Activated naive CD8-positive, alpha-beta T cell treated with anti-CD3 and anti-CD28 coated beads, Interleukin-2, amount 10 ng/mL, durations not matched to agents 7 days and 5 days (primary cell): ENCODE measurements at places on chromosomes 6 and 20.

- DNase-seq: no peak
Observed at GRCh38 chr6:35428421-35429149, 23.6 kb upstream of the FANCE start.

GRCh38 chr20:58113716-58114115 lies 114.7 kb downstream of the ANKRD60 start:
- DNase-seq: no peak

DNA sequence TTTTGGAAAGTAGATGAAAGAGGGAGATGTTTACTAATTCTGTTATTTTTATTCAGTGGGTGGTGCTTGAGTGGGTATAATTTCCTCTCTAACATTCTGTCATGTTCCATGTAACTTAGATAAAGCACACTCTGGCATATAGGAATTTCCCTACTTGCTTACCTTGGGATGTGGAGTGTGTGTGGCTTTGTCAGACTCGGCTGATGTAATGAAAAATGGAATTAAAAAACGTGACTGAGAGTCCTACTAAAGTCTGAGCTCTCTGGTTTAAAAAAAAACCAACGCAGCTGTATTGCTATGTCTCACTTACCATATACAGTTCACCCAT lies 98.3 kb downstream of the JARID2 start:
- DNase-seq: no peak

- no peak for DNase-seq
Observed at GRCh38 chr6:24228123-24228522, 102.1 kb downstream of the NRSN1 start.

GRCh38 chr20:32533732-32534131 lies 51.4 kb downstream of the NOL4L start:
- no peak for DNase-seq

- DNase-seq: no peak
Observed at GRCh38 chr20:751761-752160, 16.5 kb downstream of the SLC52A3 start.

GRCh38 chr6:78614961-78615360 lies 252.4 kb upstream of the IRAK1BP1 start:
- no peak for DNase-seq
